ENCODE measurements at places on chromosomes 6 and 20. TPM values are rescaled to one million over a fixed set of nuclear protein-coding genes. Genes with fewer than 3 reads are reported as not detected.

Gene BCL2L1
- 121 TPM for total RNA-seq

Gene CCN5
- not detected for total RNA-seq

Gene ANKRD66
- total RNA-seq, result not detected

Gene NMBR
- total RNA-seq, result not detected

Gene ZC2HC1B
- not detected for total RNA-seq

Gene CRISP2
- not detected for total RNA-seq

Gene SEL1L2
- not detected for total RNA-seq

Gene MOXD1
- not detected for total RNA-seq
